Right atrium auricular region (tissue), 2 donors: ENCODE measurements at places on chromosomes 16 and 17. TPM values are rescaled to one million over a fixed set of nuclear protein-coding genes. Genes with fewer than 3 reads are reported as not detected.
A peak's percentile ranks its signal among the peaks of the same experiment; 100 is the strongest.

GRCh38 chr17:45290269-45290765 lies 26.5 kb downstream of the MAP3K14 start:
- DNase-seq, result no peak
- peak overlapping the region; percentile 90 for H3K27ac ChIP-seq
- peaks cover 50% of the 10 kb centered on the region for H3K36me3 ChIP-seq
- H3K27me3 ChIP-seq, result no peaks in the 10 kb centered on the region
- peaks cover 82% of the 10 kb centered on the region for H3K4me1 ChIP-seq

DNA sequence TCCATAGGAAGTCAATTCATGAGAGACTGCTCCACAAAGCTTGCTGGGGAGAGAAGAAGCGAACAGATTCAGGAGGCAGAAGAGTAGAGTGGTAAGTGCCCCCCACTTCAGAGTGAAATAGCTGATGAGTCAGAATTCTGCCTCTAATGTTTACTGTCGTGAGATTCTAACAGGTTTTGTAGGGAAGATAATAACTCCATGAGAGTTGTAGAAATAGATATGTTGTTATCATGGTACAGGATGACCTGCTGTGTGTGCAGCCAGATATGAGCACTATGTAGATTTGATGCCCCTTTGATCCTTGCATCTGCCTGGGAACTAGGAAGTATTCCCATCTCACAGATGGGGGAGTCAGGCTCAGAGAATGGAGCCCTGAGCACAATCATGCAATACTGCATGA lies 502.4 kb upstream of the CDH11 start:
- H3K27ac ChIP-seq, result no peak overlapping the region
- no peak for DNase-seq
- no peak overlapping the region for H3K4me3 ChIP-seq
- H3K27me3 ChIP-seq, result no peaks in the 10 kb centered on the region
- H3K36me3 ChIP-seq, result no peaks in the 10 kb centered on the region
- no peaks in the 10 kb centered on the region for H3K4me1 ChIP-seq

DNA sequence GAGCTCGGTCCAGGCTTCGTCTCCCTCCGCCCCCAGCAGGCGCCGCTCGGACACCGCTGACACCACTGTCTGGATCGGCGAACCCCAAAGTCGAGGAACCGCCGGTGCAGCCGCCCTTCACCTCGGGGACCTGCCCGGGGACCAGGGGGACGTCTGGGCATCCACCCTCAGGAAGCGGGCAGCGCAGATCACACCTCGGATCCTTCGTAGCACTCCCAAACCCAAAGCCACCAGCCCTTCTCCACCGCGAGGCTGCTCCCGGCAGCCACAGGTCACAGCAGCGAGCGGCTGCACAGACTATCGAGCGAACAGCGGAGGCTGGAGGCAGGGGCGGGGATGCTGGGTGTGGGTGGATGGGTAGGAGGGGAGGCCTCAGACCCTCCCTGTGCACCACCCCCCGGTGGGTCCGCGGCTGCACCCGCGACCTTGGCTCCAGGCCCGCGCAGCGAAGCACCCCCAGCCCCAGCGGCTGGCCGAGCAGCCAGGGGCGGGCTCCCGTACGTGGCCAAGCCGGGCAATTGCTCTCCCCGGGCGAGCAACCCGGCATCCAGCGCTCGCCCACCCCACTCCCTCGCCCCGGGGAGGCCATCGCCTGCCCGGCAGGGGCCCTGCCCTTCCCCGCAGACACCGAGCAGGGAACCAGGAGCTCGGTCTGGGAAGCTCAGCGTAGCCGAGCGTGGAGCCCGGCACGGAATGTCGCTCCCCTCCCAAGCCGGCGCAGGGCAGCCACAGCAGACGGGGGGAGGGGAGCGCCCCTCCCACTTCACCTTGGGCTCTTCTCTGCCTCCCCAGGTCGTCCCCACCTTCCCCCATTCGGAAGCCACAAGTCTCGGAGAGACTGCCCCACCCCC lies 1.0 kb downstream of the SDK2 start:
- H3K4me3 ChIP-seq, result peak overlapping the region; percentile 39

DNA sequence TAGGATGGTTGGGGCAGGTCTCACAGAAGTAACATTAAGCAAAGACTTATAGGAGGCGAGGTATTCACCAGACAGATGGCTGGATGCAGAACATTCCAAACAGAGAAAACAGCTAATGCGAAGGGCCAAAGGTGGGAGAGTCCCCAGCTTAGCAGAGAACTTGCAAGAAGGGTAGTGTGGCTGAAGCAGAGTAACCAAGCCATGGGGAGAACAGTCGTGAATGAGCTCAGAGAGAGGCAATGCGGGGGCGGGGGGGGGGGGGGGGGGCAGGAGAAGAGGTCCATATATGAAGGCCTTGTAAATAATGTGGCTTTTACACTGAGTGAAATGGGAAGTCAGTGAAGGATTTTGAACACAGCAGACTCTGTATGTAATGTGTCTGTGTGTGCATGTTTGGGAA lies 81.3 kb downstream of the SMG6 start:
- H3K4me1 ChIP-seq, result peaks cover 31% of the 10 kb centered on the region
- no peaks in the 10 kb centered on the region for H3K36me3 ChIP-seq
- H3K27ac ChIP-seq, result peak overlapping the region; percentile 44

GRCh38 chr16:53995378-53995777 lies 291.2 kb downstream of the IRX3 start:
- no peaks in the 10 kb centered on the region for H3K36me3 ChIP-seq
- H3K4me1 ChIP-seq, result no peaks in the 10 kb centered on the region
- no peak for DNase-seq
- no peaks in the 10 kb centered on the region for H3K27me3 ChIP-seq

DNA sequence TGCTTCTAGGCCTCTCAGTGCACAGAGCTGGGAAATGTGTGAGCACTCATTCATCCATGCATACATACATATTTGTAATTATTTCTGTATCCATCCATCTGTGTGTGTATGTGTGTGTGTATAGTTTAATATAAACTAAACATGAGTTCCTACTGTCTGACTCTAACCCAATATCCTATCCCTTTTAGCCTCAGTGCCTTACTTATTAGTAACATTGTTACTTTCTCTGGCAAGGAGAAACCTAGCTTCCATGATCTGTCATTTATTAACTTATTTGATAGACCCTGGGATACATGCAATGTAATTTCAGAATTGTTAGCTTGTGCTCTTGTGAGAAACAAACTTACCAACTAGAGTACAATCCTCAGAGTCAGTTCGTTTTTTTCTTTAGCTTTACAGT lies 59.0 kb upstream of the WSCD1 start:
- no peaks in the 10 kb centered on the region for H3K27me3 ChIP-seq
- no peak overlapping the region for H3K4me3 ChIP-seq
- no peak for DNase-seq

DNA sequence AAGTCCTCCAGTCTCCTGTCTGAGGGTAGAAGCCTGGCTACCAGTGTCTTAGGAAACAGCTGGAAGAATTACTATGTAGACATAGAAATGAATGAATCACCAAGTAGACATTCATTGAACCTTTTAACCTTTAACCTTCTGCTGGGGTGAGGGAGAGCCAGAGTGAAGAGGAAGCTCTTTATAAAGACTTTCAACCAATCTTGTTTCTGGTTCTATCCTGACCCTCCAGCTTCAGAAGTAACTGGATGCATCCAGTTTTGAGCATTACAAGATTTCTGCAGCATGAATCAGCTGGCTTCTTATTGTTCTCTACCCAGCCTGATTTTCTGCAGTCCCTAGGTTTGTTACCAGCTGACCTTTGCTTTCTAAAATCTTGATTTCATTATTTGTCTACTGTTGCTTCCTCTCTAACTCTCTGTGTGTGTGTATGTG lies 8.5 kb downstream of the TEKT1 start:
- no peaks in the 10 kb centered on the region for H3K4me1 ChIP-seq
- no peaks in the 10 kb centered on the region for H3K36me3 ChIP-seq
- H3K4me3 ChIP-seq, result no peak overlapping the region
- H3K27ac ChIP-seq, result no peak overlapping the region

DNA sequence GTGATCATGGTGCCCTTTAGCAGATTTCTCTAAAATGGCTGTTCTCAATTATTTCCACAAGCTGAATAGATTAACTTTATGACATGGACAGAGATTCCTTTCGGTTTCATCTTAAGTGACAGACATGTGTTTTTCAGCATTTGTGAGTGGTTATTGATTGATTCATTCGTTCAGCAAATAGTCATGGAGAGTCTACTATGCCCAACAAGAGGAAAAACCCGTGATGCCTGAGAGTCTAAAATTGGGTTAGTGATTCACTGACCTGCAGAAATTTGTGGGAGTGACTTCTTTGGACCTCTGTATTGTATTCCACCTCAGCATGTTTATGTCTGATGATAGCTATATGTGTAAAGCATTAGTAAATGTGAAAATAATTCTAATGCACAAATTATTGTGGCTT lies 28.0 kb upstream of the DUSP14 start:
- no peaks in the 10 kb centered on the region for H3K4me1 ChIP-seq
- no peaks in the 10 kb centered on the region for H3K27me3 ChIP-seq
- peaks cover 21% of the 10 kb centered on the region for H3K36me3 ChIP-seq
- H3K4me3 ChIP-seq, result no peak overlapping the region
- DNase-seq, result no peak
- H3K27ac ChIP-seq, result no peak overlapping the region

GRCh38 chr17:56150649-56151048 lies 2.6 kb upstream of the ANKFN1 start:
- no peaks in the 10 kb centered on the region for H3K27me3 ChIP-seq
- H3K27ac ChIP-seq, result no peak overlapping the region
- DNase-seq, result no peak
- no peak overlapping the region for H3K4me3 ChIP-seq
- H3K36me3 ChIP-seq, result no peaks in the 10 kb centered on the region

GRCh38 chr17:11404431-11405276 lies 163.6 kb downstream of the SHISA6 start:
- no peak overlapping the region for H3K27ac ChIP-seq
- no peaks in the 10 kb centered on the region for H3K27me3 ChIP-seq
- no peak overlapping the region for H3K4me3 ChIP-seq
- no peaks in the 10 kb centered on the region for H3K36me3 ChIP-seq
- H3K4me1 ChIP-seq, result no peaks in the 10 kb centered on the region

- no peak overlapping the region for H3K4me3 ChIP-seq
- no peaks in the 10 kb centered on the region for H3K36me3 ChIP-seq
- no peak overlapping the region for H3K27ac ChIP-seq
These were observed 160.0 kb downstream of the MAP2K6 start for GRCh38 chr17:69574257-69575197.

- H3K4me3 ChIP-seq, result peak overlapping the region; percentile 59
- H3K27me3 ChIP-seq, result no peaks in the 10 kb centered on the region
- H3K4me1 ChIP-seq, result peaks cover 43% of the 10 kb centered on the region
- peak overlapping the region; percentile 97 for H3K27ac ChIP-seq
- H3K36me3 ChIP-seq, result no peaks in the 10 kb centered on the region
- DNase-seq, result no peak
These were observed 9.1 kb upstream of the BAHCC1 start for GRCh38 chr17:81386141-81386645.

DNA sequence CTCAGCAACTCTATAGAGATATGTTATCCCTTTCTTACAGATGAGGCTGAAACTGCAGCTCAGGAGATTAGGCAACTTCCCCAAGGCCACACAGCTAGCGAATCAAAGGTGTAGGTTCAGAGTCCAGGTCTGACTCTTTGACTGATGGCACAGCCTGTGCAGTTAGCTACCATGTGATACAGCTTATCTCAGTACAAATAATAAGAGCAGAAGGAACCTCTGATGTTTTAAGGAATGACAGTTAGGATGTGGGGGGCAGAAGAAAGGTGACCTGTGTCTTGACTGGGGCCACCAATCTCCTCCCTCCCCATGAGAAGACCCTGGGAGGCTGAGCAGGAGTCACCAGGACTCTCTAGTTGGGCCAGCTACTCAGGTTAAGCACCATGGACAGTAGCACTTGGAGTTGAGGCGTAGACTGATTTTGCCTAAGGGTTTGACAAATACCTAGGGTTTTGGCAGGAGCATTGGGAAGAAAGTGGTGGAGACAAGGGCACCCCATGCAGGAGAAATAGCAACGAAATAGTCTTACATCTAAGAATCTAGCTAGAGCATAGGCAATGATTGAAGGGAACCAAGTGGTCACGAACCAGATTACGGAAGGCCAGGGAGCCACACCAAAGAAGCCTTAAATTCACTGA lies 22.8 kb upstream of the ACSM2B start:
- H3K36me3 ChIP-seq, result no peaks in the 10 kb centered on the region
- H3K27ac ChIP-seq, result no peak overlapping the region
- no peaks in the 10 kb centered on the region for H3K4me1 ChIP-seq
- DNase-seq, result no peak

DNA sequence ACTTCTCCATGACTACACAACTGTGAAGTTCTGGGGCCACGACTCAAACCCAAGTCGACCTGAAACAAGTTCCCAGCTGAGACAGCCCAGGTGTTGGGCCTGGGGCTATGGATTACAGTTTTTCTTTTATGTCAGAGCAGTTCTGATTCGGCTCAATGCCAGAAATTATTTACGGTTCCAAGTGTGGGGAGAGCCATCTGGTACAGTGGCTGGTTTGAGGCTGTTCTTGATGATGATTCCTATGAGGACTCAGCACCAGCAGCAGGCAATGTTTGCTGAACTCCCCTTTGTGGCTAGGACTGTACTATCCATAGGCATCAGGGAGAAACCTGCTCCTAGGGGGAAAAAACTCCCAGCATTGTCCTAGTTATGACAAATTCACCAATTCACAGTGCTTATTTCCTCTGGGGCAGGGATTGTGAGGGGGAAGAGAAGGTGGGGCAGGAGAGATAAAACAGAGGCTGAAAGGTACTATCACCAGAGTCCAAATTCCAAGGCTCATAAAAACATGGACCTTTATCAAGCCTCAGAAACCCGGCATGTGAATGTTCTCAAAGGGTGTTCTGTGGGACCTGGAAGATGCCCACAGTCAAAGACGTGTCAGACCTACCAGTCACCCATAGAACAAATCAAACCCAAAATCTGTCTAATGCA lies 18.2 kb upstream of the CMTM4 start:
- no peak overlapping the region for H3K27ac ChIP-seq
- no peak for DNase-seq
- H3K36me3 ChIP-seq, result no peaks in the 10 kb centered on the region

- no peak overlapping the region for H3K4me3 ChIP-seq
- DNase-seq, result no peak
- no peaks in the 10 kb centered on the region for H3K27me3 ChIP-seq
- H3K4me1 ChIP-seq, result no peaks in the 10 kb centered on the region
- no peaks in the 10 kb centered on the region for H3K36me3 ChIP-seq
These were observed 648.5 kb upstream of the RBFOX1 start for GRCh38 chr16:6684076-6684673.

The GNG13 gene
- total RNA-seq, result not detected

The TERB1 gene
- not detected for total RNA-seq

The CLEC18B gene
- not detected for total RNA-seq

The CCL8 gene
- not detected for total RNA-seq
